ENCODE measurements at places on chromosomes 2 and 18.

- no peak for DNase-seq
Observed at GRCh38 chr18:45617284-45617683, 2.0 kb downstream of the SLC14A2 start.

- DNase-seq: no peak
Observed at GRCh38 chr18:66647671-66648070, 43.8 kb upstream of the CDH19 start.

DNA sequence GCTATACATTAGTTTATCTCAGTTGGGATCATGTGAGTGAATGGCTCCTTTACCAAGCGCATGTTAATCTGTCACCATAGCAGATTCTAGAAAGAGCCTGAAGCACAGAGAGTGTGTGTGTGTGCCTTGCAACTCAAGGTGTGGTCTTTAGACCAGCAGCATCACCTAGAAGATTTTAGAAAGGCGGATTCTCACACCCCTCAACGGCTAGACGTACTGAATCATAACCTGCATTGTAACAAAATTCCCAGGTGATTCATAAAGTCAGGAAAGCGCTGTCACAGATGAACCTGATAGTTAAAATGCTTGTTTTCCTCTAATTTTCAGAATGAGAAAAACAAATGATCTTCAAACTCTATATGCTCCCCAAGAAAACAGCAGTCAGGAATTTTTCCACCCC is 45.5 kb upstream of the MAPRE2 start:
- DNase-seq: no peak

DNA sequence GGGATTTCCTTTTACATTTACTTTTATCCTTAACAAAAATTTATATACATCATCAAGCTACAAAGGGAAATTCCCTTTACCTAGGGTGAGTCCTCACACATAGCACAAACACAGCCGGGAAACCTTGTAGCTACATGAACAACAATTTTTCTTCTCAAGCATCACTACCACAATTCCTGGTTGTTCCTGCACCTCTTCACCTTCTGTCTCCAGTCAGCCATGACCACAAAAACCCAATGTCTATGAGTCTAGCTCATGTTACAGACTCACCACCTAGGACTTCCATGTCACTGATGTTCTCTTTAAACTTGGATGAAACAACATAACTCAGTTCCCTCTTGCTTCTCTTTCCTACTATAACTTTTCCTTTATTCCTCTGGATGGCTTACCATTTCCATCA is 460.4 kb downstream of the MBD2 start:
- no peak for DNase-seq

DNA sequence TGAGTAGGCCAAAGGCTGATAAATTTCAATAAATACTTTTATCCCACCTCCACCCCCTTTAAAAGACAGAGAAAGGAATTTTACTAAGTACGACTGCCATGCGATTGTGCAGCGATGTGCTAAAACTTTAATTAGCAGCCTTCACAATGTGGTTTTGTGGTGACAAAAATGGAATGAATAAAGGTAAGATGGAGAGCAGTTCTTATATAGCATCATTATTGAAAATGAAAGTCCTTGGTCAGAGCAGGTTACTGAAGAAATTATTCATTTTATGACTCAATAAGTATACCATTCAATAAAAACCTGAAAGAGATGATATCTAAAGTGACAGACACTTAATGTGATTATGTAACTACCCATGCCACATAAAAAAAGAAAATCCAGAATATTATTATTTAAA is 33.2 kb upstream of the MTIF2 start:
- no peak for DNase-seq

DNA sequence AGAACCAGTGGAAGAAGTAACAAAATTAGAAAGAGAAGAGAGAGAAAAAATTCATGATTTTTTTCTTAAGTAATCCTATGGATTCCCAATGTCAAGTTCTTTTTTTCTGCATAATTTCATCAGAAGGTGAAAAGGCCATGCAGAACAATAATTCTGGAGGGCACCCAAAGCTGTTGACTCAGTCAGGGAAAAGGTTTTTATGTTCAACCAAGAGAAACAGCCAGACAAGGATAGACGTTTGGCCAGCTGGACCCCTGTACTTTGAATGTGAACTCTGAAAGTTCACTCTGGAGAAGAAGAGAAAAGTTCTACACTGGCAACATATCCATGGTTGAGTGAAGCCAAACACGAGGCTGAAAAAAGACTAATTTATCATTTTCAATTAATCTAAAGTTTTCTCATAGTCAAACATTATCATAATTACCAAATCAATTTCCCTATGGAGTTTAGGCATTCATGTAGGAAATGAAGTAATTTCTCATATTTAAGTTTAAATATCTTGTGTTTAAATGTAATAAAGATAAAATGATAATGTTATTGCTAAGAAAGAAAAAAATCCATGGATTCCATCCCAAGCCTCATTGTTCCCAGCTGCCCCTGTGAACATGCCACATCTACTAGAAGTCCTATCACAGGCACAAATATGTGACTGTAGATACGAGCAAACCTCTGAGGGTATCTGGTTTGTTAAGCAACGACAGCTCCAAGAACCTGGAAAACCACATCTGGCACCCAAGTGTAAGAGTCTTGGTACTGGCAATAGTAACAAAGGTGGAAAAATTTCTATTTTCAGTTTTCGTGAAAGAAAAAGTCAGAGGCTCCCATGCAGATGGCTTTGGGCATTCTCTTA is 742.7 kb upstream of the ACVR2A start:
- DNase-seq: no peak

GRCh38 chr2:137921105-137921880 is 43.0 kb upstream of the HNMT start:
- no peak for DNase-seq

DNA sequence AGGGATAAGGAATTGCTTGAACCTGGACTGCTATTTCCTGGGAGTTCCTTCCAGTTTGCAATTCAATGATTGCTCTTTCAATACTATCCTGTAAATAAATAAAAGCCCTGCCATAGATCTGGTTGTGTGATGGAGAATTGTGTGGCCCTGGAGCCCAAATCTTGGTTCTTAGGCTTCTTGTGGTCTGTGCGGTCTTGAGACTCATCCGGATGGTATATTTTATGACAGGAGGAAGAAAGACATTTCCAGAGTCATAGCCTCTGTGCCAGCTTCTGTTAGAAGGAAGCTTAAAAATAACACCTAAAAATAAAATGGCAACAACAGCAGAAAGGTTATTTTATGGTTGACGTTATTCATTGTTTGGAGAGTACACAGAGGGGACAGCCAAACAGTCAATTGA is 137.7 kb downstream of the ABCA12 start:
- DNase-seq: no peak

- DNase-seq: no peak
Observed at GRCh38 chr2:187008111-187008510, 159.1 kb upstream of the ZSWIM2 start.

DNA sequence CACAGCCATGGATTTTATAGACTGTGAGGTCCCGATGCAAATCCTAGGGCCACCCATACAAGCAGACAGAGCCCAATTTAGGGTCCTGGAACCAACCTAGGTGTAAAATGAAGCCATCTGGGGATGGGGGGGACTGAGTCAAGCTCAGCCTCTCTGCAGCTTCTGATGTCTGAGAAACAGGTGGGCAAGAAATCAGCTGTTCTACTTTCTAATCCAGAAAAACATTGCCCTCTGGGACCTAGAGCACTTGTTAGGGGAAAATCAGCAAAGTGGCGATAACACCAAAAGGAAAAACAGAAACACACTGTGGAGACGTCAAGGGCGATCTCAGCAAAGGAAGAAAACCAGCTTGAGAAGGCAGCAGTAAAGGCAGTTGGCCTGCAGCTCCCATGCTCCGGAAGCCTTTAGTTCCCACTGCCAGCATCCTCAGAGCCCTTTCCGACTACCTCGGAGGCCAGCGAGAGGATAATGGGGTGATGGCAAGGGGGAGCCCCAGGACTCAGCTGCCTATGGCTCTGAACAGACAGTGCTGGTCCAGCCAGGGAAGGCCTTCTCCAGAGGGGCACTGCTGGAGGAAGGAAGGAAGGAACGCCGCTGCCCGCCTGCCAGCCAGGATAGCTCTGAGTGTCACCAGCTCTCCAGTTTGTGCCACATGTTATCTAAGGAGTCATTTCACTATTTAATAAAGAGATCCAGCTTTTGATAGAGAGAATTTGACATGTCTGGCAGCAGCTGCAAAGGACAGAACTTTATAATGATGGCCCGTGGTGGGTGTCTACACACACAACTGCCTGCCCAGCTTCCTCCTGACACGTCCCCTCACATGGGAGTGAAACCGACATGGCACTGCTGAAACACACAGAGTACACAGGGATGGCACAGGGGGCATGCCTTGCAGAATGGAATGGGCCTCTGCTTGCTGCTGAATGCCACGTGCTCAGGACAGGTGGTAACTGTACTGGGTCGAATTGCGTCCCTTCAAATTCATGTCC is 37.7 kb downstream of the HS1BP3 start:
- DNase-seq: no peak

DNA sequence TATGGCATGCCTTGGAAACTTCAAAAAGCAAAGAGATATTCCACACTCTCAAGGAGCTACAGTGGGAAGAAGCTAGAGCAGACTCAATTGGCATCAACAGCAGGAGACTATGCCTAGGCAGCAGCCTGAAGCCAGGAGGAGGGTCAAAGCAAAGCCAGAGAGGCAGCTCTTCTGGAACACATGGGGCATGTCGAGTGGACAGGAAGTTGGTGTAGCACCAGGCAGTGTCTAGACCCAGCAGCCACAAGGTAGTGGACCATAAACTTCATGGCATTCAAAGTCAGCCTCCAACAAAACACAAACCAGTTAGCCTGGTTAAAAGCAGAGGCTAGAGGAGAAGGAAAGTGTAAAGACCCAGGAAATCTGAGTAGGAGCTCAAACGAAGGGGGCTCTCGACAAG is 311.2 kb upstream of the PKDCC start:
- no peak for DNase-seq

Measured in CD4-positive, alpha-beta memory T cell (primary cell).